ENCODE measurements at places on chromosomes 6 and 20.

GRCh38 chr6:139008117-139008516 lies 20.1 kb upstream of the REPS1 start:
- no peak for DNase-seq

DNA sequence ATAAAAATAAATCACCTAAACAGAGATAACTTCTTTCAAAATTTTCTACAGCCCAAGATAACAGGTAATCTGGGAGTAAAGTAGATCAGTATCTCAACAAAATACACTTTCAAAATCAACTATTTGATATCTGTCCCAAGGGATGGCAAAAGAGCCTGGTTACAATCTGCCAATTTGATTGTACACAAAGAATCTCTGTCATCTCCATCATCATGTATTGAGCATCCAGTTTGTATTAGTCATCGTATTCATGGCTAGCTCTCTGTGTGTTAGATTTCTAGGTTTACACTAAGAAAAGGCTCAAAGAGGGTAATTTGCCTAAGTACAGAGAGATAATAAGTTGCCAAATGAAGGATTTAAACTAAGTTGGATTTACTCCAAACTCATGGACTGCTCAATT lies 329.0 kb upstream of the NRSN1 start:
- DNase-seq: no peak

GRCh38 chr6:2035046-2035445 lies 210.4 kb downstream of the GMDS start:
- no peak for DNase-seq

- peak; percentile 56 for DNase-seq
Observed at GRCh38 chr6:35552285-35552917, 39.7 kb upstream of the TULP1 start.

- no peak for DNase-seq
Observed at GRCh38 chr20:64049878-64050260, 430 bp upstream of the SOX18 start.

GRCh38 chr6:78605909-78606446 lies 261.4 kb upstream of the IRAK1BP1 start:
- DNase-seq: no peak

GRCh38 chr6:1614448-1615150 lies 4.9 kb downstream of the FOXC1 start:
- no peak for DNase-seq

- no peak for DNase-seq
Observed at GRCh38 chr6:114081730-114082129, 110.8 kb upstream of the HDAC2 start.

DNA sequence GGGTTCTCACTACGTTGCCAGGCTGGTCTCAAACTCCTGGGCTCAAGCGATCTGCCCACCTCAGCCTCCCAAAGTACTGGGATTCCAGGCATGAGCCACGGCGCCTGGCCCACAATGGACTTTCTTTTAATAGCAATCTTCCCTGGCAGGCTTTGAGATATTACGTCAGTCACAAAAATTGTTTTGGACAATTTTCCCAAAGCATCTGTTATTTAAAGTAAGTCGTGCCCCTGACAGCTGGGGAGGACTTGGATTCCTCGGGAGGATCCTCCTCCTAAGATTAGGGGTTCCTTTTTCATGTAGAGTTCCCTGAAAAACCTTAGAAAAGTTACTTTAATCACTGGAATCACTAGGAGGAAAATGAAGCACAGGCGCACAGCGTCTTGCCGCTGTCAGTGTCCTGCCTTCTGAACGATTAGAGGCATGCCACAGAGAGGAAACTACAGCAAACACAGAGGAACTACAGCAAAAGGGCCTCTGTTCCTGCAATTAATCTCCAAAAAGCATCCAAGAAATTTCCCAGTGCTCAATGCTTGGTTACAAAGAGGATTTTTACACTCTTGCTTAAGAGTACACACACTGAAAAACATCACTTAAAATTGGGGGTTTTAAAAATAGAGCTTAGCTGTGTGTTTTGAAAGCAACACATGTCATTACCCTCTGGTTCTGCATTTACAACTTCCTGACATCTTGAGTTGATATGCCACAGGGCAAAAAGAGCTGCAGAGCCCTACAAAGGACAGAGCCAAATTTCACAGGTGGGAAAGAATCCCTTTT lies 4.5 kb downstream of the ACSS1 start:
- DNase-seq: no peak

DNA sequence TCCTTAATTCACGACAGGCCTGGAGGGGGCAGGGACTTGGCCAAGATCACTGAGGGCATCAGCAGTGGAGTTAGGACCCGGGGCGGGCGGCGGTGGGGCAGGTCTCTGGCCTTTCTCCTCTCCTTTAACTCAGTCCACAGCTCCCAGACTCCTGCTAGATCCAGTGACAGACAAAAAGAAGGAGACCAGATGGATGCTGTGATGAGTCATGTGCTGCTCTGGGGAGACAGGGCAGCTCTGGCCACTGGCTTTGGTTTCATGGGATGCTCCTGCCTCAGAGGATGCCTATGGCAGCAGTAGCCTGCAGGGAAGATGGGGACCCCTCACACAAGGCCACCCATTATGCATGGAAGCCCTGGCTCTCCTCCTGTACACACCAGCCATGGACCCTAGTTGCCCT lies 20.5 kb downstream of the EPB41L1 start:
- DNase-seq: no peak

GRCh38 chr6:117167520-117168271 lies 97.7 kb upstream of the VGLL2 start:
- no peak for DNase-seq

DNA sequence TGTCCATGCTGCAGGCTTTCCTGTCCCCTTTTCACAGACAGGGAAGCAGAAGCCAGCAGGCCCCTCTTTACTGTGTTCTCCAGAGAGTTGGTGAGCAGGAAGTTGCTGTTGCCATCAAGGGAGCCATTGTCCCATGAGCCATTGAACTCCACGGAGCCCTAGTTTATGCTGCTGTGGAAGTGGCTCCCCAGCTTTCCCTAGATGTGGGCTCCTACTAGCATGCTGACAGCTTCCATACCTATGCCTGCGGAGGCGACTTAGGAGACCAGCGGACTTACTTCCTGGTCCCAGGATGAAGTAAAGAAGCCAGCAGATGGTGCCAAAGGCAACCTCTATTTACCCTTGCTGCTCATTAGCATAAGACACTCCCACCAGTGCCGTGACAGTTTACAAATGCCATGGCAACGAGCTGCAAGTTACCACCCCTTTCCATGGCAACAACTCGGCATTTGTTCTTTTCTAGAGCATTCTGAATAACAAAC lies 30.8 kb upstream of the FKBP1A start:
- DNase-seq: no peak

GRCh38 chr6:42694586-42694985 lies 27.8 kb downstream of the PRPH2 start:
- DNase-seq: no peak

- no peak for DNase-seq
Observed at GRCh38 chr20:54168961-54169862, 4.6 kb downstream of the CYP24A1 start.

DNA sequence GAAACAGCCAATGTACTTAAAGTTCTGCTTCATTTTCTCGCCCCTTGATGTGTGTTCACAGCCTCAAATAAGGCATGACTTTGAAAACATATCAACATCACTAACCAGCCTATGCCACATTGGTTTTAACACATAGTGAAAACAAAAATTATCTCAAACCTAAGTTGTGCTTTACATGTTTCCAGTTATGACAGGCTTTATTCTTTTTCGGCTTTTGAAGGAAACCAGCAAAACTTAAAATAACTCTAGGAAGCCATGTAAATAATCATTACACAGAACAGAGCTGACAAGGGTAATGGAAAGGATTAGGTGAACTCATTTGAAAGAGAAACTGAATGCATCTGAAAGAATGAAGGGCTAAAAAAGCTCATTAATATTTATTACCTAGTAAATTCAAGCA lies 42.1 kb downstream of the BMP5 start:
- DNase-seq: no peak

DNA sequence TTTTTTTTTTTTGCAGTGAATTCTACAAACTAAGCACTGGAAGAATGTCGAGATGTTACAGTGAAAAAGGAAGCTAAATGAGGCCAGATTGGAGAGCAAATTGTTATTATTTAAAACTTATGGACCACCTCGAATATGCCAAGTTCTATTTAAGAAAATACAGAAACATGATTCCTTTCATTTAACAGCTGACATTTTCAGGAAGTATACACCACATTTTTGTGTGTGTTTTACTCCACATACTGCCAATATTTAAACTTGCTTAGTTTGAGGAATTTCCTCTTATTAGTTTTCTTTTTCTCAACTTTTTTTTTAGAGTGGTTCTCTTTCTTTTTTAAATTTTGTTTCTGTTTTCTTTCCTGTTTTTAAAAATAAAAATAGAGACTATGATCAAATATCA lies 37.0 kb upstream of the GCLC start:
- DNase-seq: no peak

GRCh38 chr20:46660487-46660886 lies 9.2 kb upstream of the SLC13A3 start:
- DNase-seq: no peak

- DNase-seq: no peak
Observed at GRCh38 chr6:112332274-112332673, 14.9 kb upstream of the RFPL4B start.
